Heart left ventricle (tissue), 16 donors: ENCODE measurements at places on chromosomes 12 and 14.

DNA sequence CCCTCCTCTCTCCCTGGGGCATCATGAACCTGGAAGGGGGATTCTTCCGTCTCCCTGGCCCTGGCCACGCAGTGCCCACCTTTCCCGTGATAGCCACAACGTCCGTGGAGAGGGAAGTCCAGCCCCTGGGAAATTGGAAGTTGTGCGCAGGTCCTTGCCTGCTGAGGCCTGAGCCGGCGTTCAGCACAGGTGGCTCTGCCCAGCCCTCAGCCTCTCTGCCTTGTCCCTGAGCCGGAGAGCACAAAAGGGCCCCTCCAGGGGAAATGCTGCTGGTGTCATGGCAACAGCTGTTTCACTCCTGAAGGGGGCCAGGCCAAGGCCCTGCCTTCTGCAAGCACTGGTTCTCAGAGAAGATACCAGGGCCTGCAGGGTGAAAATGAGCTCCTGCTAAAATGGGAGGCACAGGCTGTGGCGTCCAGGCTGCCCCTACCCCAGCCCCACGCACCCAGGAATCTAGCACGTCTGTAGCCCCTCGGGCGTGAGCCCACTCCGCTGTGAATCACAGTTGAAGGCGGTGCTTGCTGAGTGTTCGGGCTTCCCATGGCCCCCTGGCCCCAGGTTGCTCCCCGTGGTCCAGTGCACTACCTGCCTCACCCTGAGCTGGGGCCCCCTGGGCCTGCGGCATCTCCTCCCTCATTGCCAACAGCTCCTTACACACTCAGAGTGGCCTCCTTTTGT is 149.4 kb downstream of the ADGRD1 start:
- no peak for DNase-seq

DNA sequence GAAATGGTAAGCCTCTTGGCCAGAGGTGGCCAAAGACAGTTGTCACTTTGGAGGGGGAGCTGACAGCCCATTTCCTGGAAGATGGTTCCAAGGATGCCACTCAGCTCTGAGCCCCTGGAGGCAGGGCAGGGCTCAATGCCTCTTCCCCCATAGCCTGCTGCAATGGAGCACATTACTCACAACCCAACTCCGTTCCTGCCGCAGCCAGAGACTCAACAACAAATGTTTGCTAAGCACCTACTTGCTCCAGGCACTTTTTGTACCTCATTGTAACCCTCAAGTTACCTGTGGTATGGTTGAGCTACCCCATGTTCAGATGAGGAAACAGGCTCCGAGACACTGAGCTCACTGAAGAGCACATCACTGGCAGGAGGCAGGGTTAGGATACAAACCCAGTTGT is 19.5 kb downstream of the IRF2BPL start:
- no peak for DNase-seq

DNA sequence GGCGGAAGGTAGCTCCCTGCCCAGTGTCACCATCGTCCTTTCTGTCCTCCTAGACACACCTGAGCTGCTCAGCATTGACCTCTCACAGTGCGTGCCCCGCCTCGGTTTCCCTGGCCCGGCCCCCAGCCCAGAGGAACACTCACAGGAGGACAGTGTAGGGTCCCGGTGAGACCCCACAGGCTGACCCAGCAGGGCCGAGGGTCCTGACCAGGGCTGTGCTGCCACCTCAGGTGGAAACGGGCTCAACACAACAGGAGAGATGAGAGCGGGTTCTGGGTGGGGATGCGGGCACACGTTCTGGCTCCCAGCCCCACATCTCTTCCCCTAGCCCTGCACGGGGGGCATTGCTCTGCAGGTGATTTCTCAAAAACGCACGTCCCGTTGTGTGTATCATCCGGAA is 98.1 kb downstream of the PIWIL1 start:
- no peak for DNase-seq

DNA sequence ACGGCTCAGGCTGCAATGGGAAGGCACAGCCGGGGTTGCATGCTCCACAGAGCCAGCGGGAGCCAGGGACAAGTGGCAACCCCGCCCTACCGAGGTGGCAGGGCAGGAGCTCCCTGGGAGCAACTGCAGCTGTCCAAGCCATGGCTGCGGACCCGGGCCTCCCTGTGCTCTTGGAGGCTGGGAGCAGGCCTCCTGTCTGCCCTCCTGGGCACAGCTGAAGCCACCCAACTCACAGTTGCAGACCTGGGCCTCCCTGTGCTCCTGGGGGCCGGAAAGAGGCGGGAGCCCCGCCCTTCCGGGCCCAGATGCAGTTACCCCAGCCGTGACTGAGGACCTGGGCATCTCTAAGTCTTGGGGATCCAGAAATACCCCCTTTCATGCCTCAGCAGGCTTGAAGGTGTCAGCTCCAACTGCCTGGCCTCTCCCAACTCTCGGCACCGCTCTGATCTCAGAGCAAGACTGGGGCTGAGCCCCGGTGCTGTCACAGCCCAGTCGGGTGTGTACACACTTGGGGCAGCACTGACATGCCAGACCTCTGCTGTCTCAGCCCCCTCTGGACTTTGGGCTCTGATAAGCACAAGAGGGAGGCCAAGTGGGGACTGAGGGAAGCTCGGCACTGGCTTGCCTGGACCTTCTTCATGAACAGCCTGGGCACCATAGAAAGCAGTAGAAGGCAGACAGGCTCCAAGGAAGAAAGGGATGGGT is 7.5 kb upstream of the RASSF9 start:
- no peak for DNase-seq

- DNase-seq, result no peak
These were observed 5.1 kb downstream of the ASCL1 start for GRCh38 chr12:102962532-102962931.

DNA sequence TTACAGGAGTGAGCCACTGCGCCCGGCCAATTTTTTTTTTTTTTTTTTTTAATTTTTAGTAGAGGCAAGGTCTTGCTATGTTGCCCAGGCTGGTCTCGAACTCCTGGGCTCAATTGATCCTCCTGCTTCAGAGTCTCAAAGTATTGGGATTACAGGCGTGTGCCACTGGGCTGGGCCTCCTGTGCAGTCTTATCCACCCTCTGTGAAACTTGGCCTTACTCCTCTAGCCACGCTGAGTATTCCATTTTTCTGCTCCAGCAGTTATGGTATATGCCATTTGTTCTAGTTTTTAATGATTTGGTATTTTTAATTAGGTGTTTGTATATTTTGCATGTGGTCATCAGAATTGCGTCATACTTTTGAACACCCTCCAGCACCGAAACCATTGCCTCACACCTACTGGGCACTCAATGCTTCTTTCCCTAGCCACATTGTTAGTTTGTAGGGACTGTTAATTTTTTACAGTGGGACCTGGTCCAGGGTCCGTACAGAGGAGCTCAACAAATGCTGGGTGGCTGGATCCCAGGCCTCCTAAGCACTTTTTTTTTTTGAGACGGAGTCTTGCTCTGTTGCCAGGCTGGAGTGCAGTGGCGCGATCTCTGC is 11.4 kb downstream of the RIOX1 start:
- DNase-seq, result no peak

DNA sequence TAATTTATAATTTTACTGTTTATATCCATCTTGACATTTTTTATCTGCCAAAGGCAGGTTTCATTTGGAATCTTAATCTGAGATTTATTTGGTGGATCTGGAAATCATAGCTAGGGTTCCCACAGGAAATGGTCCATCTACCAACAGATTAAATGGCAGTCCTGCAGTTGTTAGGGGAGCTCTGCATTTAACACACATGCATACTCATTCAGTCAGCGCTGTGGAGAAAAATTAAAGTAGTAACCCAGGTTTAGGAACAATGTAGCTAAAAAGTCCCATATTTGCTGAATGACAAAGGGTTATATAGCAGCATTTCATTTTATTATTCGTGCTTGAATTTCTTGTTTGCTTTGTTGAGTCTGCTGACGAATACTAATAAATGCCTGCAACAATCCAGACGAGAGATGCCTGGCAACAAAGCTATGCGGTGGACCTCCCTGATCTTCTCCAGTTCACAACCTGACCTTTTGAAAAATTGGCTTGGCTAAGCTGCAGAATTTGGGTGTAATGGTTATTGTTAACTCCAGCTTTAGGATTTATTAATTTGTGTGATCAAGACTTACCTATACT is 59.8 kb downstream of the MIPOL1 start:
- no peak for DNase-seq

GRCh38 chr14:64938972-64939816 is 3.4 kb downstream of the GPX2 start:
- no peak for DNase-seq

GRCh38 chr12:70366581-70367257 is 629 bp downstream of the KCNMB4 start:
- peak; percentile 28 for DNase-seq

- DNase-seq, result no peak
These were observed 2.7 kb downstream of the TMTC3 start for GRCh38 chr12:88144546-88145468.

DNA sequence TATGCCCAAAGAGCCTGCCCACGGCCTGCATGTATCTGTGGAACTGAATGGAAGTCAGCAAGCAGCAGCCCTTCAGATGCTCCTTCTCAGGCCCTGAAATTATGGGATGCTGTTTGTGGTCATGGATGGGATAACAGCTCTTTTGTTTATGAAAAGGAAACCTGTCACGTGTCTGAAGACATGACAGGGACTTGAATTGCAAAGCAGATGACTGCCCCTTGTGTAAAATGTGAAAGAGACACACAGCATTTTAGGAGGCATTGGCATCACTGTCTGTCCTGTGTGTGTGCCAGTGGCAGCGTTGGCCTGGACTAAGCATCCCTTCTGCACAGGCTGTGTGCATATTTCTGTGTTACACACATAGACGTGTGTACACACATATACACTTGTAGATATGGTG is 192.1 kb downstream of the VRK1 start:
- no peak for DNase-seq

DNA sequence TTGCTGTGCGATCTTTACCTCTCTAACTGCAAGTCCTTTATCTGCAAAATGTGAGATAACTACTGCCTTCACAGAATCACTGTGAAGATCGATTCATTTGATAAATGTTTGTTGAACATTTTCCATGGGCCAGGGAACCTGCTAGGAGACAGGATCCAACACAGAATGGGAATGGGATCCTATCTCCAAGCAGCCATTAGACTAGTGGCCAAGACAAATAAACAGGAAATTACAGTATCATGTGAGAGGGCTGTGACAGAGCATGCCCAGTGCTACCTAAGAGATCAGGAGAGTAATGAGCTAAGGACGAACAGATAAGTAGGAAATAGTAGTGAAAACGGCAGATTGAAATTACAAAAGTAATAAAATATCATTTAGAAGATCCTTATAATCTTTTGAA is 105.7 kb downstream of the GRIN2B start:
- DNase-seq, result no peak

GRCh38 chr12:26874501-26875296 is 41.7 kb upstream of the ITPR2 start:
- DNase-seq, result no peak

DNA sequence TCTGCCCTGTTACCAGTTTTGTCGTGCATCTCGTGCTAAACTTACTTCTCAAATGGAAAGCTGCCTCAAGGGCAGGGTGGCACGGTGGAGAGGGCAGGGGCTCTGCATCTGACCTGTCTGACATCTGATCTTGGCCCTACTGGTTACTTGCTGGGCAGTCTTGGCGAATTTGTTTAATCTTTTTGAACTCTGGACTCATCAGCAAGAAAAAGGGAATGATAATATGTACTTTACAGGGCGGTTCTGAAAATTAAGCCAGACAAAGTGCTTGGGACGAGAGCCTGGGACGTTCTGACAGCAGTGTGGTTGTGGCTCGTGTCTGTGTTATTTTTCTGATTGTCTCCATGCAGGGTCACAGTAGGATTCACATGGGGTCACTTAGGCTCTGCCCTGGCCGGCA is 659.3 kb downstream of the VRK1 start:
- no peak for DNase-seq

DNA sequence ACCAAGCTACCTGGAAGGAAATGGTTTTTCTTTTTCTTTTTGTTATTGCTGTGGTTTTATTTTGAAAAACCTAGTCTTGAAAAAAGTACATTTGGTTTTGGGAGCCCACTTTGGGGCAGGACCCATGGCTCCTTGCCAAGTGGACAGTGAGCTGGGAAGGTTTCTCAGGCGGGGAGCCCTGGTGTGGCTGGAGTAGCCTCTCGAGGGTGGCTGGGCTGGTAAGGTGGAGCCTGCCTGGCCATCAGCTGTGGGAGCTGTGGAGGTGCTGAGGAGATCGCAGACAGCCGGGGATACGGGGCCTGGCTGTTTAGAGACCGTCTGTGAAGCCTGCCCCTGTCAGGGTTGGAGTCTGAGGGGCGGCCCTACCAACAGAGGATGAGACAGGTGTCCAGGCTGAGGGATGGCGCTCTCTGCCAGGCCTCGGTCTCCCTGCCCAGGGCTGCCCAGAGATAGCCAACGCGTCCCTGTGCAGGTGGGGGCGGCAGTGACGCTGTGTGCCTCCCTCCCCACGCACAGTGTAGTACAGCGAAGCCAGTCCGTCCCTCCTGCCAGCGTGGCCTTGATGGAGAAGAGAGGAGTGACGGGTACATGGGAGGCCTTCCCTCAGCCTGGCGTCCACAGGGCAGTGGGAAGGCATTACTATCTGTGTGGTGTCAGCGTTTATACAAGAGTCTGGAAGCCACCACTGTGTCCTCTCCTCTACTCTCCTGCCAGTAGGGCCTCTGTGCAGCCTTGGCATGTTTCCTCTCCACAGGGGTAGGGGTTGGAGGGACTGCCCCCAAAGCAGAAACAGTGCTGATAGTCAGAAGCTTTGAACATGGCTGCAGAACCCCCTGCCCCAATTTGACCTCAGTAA is 5.9 kb downstream of the RIN3 start:
- DNase-seq, result no peak

DNA sequence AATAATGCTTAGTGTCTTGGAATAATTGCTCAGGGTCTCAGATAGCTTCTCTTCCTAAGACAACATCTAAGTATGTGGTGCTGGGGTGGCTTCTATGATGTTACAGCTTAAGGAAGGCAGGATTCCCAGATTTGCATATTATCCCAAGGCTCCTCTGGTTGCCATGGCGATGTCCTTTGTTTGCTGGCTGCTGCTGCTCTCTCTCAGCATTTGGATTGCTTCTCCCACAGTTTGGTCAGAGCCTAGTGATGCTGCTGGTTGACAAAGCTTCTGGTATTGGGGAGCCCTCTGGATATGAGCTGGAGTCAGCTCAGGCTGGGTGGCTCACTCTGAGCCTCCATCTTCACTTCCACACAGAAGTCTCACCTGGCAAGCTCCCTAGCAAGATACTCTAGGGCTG is 56.4 kb upstream of the FBXO33 start:
- no peak for DNase-seq

DNA sequence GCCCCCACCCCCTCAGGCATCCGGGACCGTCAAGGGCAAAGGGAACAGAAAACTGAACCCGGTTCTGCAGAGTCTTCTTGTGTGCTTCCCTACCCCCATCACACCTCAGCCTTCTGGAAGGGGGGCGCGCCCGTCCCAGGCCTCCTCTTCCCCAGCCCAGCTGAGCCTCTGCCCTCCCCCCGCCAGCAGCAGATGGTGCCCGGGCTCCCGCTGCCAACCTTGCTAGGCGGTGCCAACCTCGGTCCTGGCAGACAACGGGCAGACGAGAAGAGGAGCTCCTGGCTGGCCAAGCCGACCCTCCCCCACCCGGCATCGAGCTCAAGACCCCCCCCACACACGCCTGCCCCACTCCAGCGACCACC is 8.7 kb downstream of the STAC3 start:
- DNase-seq, result peak; percentile 79
